SW480 (cell line): ENCODE measurements at places on chromosomes 11 and 22.
A peak's percentile ranks its signal among the peaks of the same experiment; 100 is the strongest.

DNA sequence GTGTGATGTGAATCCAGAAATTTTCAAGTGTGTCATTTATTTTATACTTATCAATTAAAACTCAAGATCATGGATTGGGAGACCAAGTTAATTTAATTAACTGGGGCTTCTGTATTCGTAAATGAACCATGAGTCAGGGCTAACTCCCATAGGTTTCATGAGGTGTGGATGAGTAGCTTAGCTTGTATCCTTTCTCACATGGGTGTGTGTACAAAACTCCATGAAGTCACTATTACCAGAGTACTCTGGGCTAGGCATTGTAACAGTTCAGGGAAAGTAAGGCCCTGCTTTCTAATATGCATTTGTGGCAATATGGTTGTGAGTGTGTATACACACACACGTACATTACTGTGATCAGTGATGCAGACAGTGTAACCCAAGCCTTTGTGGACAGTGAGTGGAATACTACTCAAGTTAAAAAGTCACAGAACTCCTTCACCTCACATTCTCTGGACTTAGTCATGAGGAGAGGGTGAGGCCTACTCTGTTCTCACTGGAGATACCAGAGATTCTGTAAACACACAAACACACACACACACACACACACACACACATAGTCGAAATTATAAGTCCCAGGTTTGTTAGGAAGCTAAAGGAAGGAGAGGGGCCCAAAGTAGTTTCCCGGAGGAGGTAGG, 3.5 kb downstream of the CNTF start:
- no peak for DNase-seq

GRCh38 chr11:94883878-94884277, 89.5 kb downstream of the CWC15 start:
- DNase-seq = no peak

DNA sequence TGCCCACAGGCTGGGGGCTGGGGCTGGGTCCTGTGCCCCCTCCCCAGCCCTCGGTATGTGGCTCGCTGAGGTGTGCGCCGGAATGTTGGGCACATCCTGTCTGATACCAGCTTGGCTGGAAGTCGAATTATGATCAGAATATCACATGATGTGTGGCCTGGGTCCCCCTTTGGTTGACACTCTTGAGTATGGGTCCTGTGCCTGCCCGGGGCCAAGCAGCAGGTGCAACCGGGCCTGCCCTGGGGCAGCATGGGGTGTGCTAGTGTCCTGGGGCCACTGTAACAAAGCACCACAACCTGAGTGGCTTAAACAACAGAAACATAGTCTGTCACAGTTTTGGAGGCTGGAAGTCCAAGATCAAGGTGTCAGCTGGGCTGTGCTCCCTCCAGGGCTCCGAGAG, 52.7 kb downstream of the PARVB start:
- DNase-seq = no peak

- DNase-seq = no peak
Measured at GRCh38 chr11:80900265-80900664, 1459.4 kb upstream of the TENM4 start.

- no peak for DNase-seq
Measured at GRCh38 chr22:24485608-24486007, 9.5 kb upstream of the UPB1 start.

GRCh38 chr11:2660357-2660939, 39.3 kb downstream of the KCNQ1OT1 start:
- DNase-seq = no peak

GRCh38 chr22:37849089-37849751, at the start of gene EIF3L:
Gene EIF3L, plus strand, starts transcription at chr22:37849419. Its CDS starts 31 bp downstream, at chr22:37849450.
- peak; percentile 86 for DNase-seq

DNA sequence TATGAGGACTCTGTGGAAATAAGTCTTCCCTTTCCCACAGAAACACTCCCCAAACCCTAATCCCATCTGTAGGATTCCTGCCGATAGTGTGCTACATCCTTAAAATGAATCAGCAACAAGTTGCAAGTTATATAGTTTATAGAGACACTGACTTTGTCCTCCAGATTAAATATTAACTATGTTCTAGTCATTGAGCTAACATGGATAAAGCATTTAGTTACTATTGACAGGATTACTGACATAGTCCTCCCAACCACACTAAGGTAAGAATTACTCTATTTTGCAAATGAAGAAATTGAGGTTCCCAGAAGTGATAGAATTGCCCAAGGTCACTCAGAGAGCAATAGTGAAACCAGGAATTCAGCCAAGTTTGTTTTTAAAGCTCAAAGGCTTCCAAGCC, 1.9 kb downstream of the OR52M1 start:
- DNase-seq = no peak

DNA sequence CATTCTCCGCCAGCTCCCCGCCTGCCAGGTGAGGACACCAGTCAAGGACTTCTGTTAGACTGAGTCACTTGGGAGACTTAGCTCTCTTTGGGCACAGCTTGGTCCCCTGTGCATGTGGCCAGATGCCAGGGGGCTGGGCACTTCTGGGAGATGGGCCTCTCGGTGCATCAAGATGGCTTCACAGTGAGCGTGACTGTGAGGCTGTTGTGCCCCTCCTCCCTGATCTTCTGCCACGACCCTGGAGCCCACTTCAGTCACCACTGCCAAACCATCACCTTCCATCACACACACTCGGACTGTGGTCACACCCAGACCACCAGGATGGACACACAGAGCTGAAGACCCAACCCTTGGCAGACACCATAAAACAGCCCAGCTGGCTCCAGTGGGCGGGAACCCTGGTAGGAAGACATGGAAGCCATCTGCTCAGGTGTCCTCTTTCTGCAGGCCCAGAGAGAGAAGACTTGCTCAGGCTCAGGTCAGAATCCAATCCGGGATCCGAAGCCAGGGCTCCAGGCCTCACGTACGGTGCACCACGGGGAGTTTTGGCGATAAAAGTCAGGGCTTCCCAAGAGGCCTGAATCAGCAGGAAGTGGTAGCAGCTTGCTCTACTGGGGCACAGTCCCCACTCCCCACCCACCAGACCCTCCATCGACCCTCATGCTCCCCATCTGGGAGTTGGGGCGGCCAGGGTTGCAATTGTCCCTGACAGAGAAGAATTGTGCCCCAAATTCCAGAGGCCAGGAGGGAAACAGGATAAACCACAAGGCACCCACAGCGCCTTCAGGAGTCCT, 29.8 kb upstream of the CD5 start:
- DNase-seq = no peak

DNA sequence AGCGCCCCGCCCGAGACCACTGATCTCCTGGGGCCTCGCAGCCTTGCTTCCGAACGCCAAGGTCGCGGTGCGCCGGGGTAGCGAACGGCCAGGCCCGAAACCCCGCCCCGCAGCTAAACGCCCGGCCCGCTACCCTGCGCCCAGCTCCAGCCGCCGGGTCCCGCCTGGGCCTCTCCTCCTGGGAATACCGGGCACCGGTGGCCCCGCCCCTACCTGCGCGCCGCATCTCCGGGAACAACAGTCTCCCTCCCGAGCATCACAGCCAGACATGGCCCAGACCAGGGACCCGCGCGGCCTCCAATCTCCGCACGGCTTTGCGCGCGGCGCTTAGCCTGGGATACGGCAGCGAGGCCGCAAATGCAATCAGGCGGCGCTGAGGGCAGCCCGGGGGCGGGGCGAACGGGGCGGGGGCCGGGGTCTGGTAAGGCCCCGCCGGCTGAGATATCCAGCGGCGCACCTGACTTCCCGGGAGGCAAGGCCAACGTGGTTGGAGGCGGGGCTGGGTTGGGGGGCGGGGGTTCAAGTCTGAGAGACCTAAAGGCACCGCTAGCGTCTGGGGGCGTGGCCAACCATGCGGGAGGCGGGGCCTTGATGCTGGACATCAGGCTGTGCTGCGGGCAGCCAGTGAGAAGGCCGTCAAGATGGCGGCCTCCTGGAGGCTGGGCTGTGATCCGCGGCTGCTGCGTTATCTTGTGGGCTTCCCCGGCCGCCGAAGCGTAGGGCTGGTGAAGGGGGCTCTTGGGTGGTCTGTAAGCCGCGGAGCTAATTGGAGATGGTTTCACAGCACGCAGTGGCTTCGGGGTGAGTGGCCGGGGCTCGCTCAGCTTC, at the start of the genes APIP and PDHX:
TSS of gene APIP (minus strand) at position 365 of the 828 bp plus-strand sequence. CDS start at position 270, 95 bp downstream.
TSS of gene PDHX (plus strand) at position 604 of the 828 bp plus-strand sequence. CDS start at position 642, 38 bp downstream.
- DNase-seq = peak; percentile 98

DNA sequence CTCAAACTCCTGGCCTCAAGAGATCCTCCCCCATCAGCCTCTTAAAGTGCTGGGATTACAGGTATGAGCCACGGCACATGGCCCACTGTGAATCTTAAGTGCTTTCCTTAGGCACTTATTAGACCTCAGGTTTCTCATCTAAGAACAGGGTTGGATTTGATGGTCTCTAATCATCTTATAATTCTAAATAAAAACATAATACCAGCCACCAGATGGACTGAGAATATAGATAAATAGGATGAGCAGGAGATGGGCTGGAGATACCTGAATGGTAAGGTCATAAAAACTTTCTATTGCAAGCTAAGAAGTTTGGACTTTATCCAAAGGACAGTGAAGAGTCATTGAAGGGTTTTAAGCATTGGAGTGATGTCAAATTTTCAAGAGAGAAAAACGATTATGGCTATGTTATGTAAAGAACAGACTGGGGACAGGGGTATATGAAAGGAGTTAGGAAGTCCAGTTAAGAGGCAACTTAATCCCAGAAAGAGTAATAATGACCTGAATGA, 85.2 kb downstream of the RELT start:
- DNase-seq = no peak

GRCh38 chr11:19595840-19596751, 116.5 kb upstream of the NAV2 start:
- DNase-seq = no peak

GRCh38 chr22:30889996-30890480, 78.5 kb downstream of the MORC2 start:
- DNase-seq = no peak

- no peak for DNase-seq
Measured at GRCh38 chr11:11973361-11973800, 35.0 kb downstream of the DKK3 start.

GRCh38 chr11:69984457-69985261, 93.5 kb upstream of the ANO1 start:
- DNase-seq = no peak

- no peak for DNase-seq
Measured at GRCh38 chr11:113677685-113678084, 28.4 kb downstream of the TMPRSS5 start.

DNA sequence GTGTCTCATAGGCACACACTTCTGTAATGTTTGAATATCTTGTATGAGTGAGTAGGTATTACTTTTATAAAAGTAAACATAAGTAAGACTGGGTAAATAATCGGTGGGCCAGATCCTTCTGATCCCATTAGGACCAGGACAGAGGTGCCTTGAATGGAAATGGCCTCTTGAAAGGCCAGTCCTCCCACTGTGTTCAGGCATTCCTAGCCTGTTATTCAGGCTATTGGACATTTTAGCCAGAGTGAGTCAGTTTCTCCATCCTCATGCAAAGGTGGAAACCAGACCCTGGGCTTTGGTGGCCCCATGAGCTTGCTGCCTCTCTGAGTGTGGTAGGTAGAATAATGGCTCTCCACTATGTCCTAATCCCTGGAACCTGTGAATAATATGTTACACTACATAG, 34.4 kb downstream of the C11orf96 start:
- no peak for DNase-seq

GRCh38 chr11:127056338-127056971, 55.9 kb upstream of the KIRREL3 start:
- DNase-seq = peak; percentile 8

- DNase-seq = no peak
Measured at GRCh38 chr11:132200353-132200936, 830.0 kb downstream of the NTM start.

GRCh38 chr11:128299132-128299726, 288.1 kb downstream of the ETS1 start:
- DNase-seq = no peak

GRCh38 chr11:73257342-73258103, 14.6 kb upstream of the P2RY6 start:
- DNase-seq = peak; percentile 45

DNA sequence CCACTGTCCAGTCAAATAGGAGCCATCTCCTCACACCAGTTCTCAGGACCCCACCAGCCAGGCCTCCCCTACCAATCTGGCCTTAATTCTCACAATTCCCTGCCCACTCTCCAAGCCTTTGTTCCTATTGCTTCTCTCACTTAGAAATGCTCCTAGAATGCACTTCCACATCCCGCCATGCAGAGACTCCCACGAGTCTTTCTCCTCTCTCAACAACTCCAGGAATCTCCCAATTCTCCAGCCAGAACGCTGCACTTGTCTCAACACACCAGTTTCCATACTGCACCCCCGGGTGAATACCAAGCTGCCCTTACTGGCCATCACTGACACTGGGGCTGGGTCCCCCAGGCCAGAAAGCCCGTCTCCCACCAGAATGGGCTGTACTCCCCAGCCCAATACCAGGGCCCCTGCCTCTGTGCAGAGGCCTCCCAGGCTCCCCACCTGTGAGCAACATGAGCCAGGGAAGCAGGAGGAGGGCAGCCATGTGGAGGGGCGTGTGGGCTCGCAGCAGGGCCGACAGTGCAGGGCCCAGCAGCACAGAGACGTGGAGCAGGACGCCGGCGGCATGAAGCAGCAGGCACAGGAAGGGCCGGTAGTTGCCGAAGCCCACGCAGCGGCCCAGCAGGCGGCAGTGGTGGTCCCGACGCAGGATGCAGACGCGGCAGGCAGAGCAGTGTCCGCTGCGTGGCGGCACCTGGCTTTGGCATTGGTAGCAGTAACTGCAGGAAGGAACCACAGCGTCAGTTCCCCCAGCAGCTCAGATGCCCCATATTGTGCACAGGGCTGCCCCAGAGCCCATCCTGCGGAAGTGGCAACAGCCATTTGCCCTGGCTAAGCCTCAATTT, 2.4 kb downstream of the ZDHHC24 start:
- no peak for DNase-seq

- DNase-seq = no peak
Measured at GRCh38 chr11:70063121-70063520, 15.0 kb upstream of the ANO1 start.

GRCh38 chr11:90585491-90585890, 362.6 kb upstream of the CHORDC1 start:
- DNase-seq = no peak

DNA sequence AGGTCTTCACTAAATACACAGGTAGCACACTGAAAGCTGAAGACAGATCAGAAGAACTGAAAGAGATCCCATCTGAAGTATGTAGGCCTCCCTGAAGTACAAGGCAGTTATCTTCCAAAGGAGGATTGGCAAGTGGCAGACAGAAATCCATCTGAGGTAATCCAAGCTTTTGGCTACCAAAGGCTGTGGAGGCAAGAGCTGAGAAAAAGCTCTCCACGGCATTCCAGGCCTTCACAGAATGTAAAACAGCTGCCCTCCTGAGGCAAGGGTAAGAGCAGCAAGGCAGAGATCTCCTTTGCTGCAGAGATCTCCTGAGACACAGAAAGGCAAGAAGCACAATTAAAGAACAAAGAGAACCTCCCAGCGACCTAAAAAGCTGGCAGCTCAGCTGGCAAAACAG, 19.1 kb downstream of the PIK3C2A start:
- DNase-seq = no peak

DNA sequence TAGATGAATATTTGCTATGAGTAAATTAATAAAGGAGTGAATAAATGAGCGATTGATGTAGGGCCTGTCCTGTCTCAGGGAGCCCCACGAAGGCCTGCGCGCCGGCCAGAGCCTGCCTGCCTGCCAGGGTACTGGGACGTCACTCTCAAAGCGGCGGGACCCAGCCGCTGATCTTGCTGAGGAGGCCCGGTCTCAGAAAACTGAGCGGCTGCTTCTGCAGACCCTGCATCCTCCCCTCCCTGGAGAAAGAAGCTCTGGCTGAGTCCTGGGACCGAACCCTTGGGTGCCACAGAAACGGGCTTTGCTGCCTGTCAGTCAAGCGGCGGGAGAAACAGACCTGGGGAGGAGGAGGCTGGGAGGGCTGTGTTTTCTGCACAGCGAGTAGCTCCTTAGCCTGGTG, 91.6 kb upstream of the B3GAT1 start:
- DNase-seq = no peak

GRCh38 chr11:70644343-70645060, 246.2 kb downstream of the CTTN start:
- DNase-seq = no peak

- no peak for DNase-seq
Measured at GRCh38 chr11:108824545-108824944, 159.7 kb downstream of the DDX10 start.
